ENCODE measurements at places on chromosomes 7 and 10.

- DNase-seq, result no peak
Measured at GRCh38 chr10:132257271-132257670, 50.5 kb downstream of the STK32C start.

DNA sequence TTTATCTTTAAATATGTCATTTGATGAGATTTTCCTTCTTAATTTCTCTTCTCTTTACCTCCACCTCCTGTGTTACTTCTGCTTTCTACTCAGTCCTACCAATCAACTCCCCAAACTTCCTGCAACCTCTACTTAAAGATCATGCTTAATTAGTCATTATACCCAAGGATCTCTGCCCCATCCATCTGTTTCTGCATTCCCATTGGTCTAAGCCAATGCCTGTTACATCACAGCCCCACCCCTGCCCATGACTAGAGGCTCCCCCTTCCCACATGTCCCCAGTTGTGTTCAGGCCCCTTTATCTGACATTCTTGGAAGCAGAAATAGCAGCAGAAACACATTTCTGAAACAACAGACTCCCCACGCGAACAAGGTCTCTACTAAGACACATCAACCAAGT lies 319.1 kb upstream of the NFE2L3 start:
- no peak for DNase-seq

DNA sequence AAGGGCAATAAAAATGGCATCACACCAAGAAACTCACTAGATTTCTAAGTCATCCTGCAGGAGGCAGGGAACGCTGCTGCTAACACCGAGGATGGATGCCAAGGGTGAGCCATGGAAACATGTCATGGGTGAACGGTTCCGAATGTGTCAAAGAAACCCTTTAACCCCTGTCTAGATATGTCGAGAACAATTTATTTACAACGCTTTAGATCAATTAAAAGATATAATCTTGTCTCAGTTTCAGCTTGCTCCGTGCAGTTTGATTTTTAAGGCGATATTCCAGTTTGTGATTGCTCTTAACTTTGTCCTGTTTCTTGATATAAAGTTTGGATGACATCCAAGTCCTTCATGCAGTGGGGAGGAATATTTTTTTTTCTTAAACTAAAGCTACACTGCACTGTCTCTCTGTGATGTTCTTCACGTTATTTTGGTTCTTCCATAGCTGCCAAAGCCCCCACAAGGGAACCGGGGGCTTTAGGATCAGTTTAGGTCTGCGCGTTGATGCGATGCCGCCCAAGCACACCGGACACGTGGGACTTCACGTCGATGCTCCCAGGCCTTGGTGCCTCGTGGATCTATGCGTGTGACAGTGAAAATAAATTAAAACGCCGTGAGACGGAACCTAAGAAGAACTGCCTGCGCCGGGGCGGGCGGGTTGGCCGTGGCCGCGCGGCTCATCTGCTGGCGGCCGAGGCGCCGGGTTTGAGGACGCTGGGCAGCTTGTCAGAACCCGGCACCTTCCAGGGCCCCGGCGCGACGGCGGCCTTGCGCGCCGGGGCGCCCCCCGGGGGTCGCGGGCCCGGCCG lies 220.3 kb downstream of the PHTF2 start:
- DNase-seq, result peak; percentile 71

GRCh38 chr10:3339121-3339520 lies 166.5 kb upstream of the PITRM1 start:
- no peak for DNase-seq

DNA sequence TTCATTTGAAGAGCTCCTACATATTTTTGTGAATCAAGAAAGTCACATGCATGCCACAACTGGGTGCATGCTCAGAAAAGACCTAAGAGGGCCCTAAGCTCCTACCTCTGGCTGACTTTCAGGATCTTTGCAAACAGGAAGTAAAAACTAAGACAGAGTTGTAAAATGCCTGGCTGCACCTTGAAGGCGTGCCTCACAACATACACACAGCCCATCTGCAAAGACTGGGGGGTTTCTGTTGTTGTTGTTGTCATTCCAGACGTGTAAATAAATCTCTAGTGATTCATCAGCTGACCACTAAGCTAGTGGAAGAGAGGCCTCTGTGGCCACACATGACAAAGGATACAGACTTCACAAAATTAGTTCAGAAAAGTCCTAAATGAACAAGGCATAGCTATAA lies 31.8 kb downstream of the SMURF1 start:
- no peak for DNase-seq
